A549 (cell line): ENCODE measurements at places on chromosomes 1 and 21. TPM values are rescaled to one million over a fixed set of nuclear protein-coding genes. Genes with fewer than 3 reads are reported as not detected.

AIM2 gene
- not detected in 3 replicates for polyA plus RNA-seq

FAM177B gene
- not detected in 3 replicates for polyA plus RNA-seq

ANKRD35 gene
- not detected in 3 replicates for polyA plus RNA-seq

RGS8 gene
- polyA plus RNA-seq = not detected in 3 replicates

CD48 gene
- polyA plus RNA-seq = not detected in 3 replicates

MSH4 gene
- 0.03 TPM in 1 of 3 replicates, not detected in the others for polyA plus RNA-seq

LYPD8 gene
- 0.12 to 0.31 TPM (median 0.30 TPM) in 3 replicates for polyA plus RNA-seq

KRTAP10-4 gene
- not detected in 3 replicates for polyA plus RNA-seq

ABCD3 gene
- polyA plus RNA-seq = 31.3 to 34.1 TPM (median 32.3 TPM) in 3 replicates

KRTAP23-1 gene
- not detected in 3 replicates for polyA plus RNA-seq

IVL gene
- polyA plus RNA-seq = not detected in 3 replicates

TTC24 gene
- polyA plus RNA-seq = not detected in 3 replicates

TFF3 gene
- polyA plus RNA-seq = not detected in 3 replicates

ADGRL2 gene
- 10.8 to 12.8 TPM (median 11.6 TPM) in 3 replicates for polyA plus RNA-seq

DMRTA2 gene
- polyA plus RNA-seq = 0.07 to 0.13 TPM (median 0.12 TPM) in 3 replicates

RSBN1 gene
- polyA plus RNA-seq = 2.9 to 3.0 TPM (median 2.9 TPM) in 3 replicates

KCNJ15 gene
- polyA plus RNA-seq = 0.05 to 0.30 TPM in 2 of 3 replicates, not detected in the other

PPM1J gene
- polyA plus RNA-seq = 0.32 to 0.51 TPM (median 0.33 TPM) in 3 replicates

PDC gene
- not detected in 3 replicates for polyA plus RNA-seq

G0S2 gene
- 2.5 to 3.3 TPM (median 3.0 TPM) in 3 replicates for polyA plus RNA-seq

MIXL1 gene
- polyA plus RNA-seq = 0.06 TPM in 1 of 3 replicates, not detected in the others
